ENCODE measurements at places on chromosomes 7 and 10.

- DNase-seq, result no peak
These were observed 88.4 kb upstream of the SMNDC1 start for GRCh38 chr10:110392868-110393740.

- DNase-seq, result no peak
These were observed 53.8 kb downstream of the ARL5B start for GRCh38 chr10:18713077-18713476.

DNA sequence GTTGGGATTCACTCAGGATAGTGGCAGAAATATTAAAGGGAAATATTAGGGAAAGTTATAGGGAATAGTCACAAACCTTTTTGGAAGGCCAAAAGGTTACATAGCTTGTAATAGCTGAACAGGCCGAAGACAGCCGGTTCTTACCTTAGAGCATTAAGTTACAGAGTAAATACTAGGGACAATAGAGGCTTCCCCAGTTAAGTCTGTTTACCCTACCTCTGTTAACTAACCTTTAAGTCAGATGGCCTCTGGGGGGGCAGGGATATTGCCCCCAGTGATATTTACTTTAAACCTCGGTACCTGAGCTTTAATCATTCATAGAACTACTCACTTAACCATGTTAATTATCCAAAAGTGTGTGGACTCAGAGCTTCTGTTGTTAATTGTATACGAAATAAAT lies 7.4 kb downstream of the POLR1F start:
- no peak for DNase-seq

GRCh38 chr10:117914334-117914733 lies 132.4 kb downstream of the RAB11FIP2 start:
- DNase-seq, result no peak

- no peak for DNase-seq
These were observed 14.9 kb downstream of the TNRC18 start for GRCh38 chr7:5408777-5409176.

GRCh38 chr10:70762441-70763175 lies 22.6 kb downstream of the TBATA start:
- DNase-seq, result no peak

GRCh38 chr7:88318196-88318595 lies 11.5 kb upstream of the STEAP4 start:
- DNase-seq, result no peak

- no peak for DNase-seq
These were observed 285.9 kb upstream of the CSTF2T start for GRCh38 chr10:51985336-51985735.

DNA sequence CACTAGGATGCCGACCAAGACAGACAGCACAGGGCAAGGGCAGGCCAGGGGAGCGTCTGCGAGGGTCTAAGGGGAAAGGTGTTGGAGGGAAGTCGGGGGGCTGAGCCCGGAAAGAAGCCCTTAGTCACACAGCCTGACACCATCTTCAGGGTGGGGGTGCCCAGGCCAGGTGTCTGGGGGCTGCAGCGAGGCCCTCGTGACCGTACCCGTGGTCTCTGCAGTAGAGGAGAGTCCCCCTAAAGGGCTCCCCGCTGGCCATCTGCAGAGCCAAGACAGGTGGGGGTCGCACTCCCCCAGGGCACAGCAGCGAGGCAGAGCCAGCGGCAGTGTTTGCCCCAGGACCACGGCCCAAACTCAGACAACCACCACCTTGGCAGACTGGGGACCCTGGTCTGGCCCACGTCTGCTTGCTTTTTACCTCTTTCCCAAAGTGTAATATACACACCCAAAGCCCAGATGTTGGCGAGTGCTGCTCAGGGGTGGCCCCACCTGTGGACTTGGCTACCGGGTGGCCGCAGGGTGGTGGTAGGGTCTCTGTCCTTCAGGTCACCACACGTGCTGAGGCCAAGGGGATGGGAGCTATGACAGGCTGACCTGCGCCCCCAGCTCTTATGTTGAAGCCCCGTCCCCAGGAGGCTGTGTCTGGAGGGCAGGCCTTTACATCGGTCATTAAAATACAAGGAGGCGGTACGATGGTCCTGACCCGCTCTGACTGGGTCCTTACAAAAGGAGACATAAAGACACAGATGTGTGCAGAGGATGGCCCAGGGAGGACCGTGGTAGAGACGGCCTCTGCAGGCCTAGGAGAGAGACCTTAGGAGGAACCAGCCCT lies 107.4 kb downstream of the DNAJB6 start:
- DNase-seq, result no peak

GRCh38 chr7:28298870-28299518 lies 113.3 kb upstream of the CREB5 start:
- no peak for DNase-seq
